ENCODE measurements at places on chromosomes 2 and 18.

GRCh38 chr2:190488516-190489233 is 45.8 kb downstream of the NEMP2 start:
- DNase-seq = no peak

- DNase-seq = no peak
These were observed 62.1 kb downstream of the BCL2 start for GRCh38 chr18:63257453-63257852.

- no peak for DNase-seq
These were observed 1050.7 kb upstream of the PIK3C3 start for GRCh38 chr18:40904295-40904694.

GRCh38 chr18:47771922-47772321 is 158.5 kb downstream of the SMAD2 start:
- no peak for DNase-seq

DNA sequence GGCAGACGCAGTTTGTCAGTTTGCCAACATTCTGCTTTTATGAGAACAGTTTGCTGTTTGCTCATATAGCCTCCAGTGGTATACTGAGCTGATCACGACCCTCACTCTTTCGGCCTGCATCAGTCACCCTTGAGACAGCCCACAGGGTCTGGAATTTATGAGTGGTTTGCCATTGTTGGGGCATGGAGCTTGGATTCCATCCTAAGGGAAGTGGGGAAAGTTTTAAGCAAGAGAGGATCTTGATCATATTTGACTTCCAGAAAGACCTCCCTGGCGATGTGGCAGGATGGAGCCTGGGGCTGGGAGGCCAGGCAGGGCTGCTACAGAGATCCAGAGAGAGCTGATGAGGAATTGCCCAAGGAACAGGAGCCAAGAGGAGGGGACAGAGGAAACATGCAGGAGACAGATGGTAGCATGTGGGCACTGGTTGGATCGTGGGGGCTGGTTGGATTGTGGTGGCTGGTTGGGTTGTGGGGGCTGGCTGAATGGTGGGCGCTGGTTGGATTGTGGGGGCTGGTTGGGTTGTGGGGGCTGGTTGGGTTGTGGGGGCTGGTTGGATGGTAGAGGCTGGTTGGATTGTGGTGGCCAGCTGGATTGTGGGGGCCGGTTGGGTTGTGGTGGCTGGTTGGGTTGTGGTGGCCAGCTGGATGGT is 27.3 kb upstream of the GPR17 start:
- no peak for DNase-seq

- DNase-seq = no peak
These were observed 40.6 kb upstream of the RNU4ATAC start for GRCh38 chr2:121489911-121490583.

DNA sequence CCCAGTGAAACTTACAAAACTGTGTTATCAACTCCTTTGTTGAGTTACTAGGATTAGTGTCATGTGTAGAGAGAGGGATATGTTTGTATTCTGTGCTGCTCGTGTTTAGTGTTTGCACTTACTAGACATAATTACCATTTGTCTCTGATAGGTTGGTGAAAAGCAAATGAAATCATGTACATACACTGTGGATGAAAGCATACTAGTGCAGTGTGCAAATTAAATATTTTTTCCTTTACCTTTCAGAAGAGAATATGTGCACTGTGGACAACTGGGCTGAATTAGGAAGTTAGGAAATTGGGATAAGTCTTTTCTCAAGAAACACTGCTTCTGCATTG is 1.2 kb downstream of the KIAA1328 start:
- DNase-seq = no peak

GRCh38 chr2:234939576-234939975 is 12.2 kb upstream of the SH3BP4 start:
- DNase-seq = no peak

- no peak for DNase-seq
These were observed 141.2 kb downstream of the PMAIP1 start for GRCh38 chr18:60040971-60041370.

All from KBM-7 (cell line).